CD8-positive, alpha-beta T cell (primary cell): ENCODE measurements at places on chromosomes 12 and 14. TPM values are rescaled to one million over a fixed set of nuclear protein-coding genes. Genes with fewer than 3 reads are reported as not detected.

DNA sequence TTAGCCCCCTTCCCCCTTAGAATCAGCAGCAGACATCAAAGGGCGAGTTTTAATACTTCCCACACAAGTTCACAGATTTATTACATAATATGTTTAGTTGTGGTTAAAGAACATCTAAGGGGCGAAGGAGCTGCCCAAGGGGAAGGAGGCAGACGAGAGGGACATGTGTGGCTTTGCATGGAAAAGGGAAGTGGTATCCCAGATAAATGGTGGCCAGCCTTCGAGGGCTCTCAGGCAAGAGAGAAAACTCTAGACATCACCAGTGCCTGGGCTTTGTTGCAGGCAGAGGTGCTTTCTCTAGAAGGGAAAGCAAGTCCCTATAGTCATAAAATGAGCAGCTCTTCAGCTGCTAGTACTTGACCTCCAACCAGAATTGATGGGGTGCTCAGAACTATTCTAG is 121.2 kb downstream of the CACNA1C start:
- no peak for DNase-seq

- no peak for DNase-seq
These were observed 63.6 kb downstream of the EML5 start for GRCh38 chr14:88729159-88729558.

DNA sequence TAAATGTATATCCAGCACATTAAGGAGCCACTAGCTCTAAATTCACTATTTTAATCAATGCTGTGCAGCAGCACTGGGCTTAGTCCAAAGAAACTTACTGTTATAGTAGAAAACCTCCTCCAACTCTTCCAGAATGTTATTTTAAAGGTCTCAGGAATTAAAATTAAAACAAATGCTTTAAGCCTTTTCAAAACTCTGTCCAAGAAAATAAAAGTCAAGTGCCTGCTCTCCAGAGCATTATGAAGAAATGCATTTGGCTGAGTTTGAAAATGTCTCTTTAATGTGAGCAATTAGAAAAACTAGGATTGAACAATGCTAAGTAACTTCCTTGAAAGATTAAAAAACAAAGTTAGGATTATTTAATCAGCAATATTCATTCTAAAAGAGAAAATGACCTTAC is 322.4 kb upstream of the DCN start:
- DNase-seq: no peak

DNA sequence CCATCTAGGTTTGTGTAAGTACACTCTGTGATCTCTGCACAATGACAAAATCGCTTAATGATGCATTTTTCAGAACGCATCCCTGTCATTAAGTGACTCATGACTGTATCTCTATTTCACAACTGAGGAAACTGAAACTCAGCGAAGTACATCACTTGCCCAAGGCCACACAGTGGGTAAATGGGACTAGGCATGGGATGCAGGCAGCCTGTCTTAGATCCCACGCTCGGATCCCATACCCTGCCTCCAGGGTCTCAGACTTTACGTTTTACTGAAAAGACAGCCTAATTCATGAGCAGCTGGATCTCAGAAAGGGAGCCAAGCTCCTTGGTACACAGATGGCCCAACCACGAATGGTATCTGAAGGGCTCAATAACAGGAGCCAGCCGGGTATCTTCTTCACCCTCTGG is 2.4 kb upstream of the MLEC start:
- no peak for DNase-seq

The NGB gene
- not detected for total RNA-seq
